ENCODE measurements at places on chromosomes 7 and 10. TPM values are rescaled to one million over a fixed set of nuclear protein-coding genes. Genes with fewer than 3 reads are reported as not detected.

GRCh38 chr10:6637053-6637452 is 57.0 kb upstream of the PRKCQ start:
- no peaks in the 10 kb centered on the region for H3K4me1 ChIP-seq
- no peak for DNase-seq
- H3K4me3 ChIP-seq: no peak overlapping the region
- no peaks in the 10 kb centered on the region for H3K27me3 ChIP-seq

DNA sequence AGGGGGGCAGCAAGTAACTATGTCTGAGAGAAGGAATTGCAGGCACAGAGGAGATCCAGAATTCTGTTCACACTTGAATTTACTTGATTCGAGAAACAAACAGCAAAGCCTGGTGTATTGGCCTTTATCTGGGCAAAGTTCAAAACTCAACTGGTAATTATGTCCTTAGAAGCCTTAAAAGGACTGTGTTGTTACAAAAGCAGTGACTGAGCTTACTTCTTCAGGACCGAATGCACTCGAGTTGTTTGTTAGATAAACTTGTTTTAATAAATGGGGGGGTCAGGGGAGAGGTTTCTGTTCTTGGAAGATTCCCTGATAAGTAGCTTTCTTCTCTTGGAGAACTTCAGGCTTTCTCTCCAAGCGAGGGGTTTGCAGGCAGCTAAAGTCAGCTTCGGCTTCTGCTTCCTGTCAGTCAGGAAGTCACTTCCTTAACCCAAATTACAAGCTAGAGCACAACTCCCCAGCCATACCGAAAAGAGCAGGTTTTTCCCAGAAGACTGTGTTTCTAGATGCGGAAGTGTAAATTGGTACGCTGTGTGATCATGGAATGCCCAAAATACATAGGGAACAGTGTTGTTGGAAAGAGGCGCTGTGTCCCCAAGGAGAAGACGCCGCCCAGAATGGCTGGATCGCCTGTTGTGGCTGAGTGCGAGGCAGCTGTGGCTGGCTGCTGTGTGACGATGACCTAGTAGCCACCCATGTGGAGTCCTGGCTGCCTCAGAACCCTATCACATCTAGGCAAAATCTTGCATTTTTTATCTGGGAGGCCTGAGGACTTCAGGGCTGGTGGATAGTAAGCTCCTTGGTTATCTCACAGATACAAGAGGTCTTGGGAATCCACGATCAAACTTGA is 110.4 kb downstream of the TCF7L2 start:
- H3K36me3 ChIP-seq: no peaks in the 10 kb centered on the region
- DNase-seq: no peak
- H3K4me1 ChIP-seq: no peaks in the 10 kb centered on the region

GRCh38 chr7:89780291-89780690 is 374.0 kb upstream of the STEAP1 start:
- H3K4me3 ChIP-seq: no peak overlapping the region
- H3K27me3 ChIP-seq: no peaks in the 10 kb centered on the region
- H3K36me3 ChIP-seq: no peaks in the 10 kb centered on the region
- H3K27ac ChIP-seq: no peak overlapping the region

DNA sequence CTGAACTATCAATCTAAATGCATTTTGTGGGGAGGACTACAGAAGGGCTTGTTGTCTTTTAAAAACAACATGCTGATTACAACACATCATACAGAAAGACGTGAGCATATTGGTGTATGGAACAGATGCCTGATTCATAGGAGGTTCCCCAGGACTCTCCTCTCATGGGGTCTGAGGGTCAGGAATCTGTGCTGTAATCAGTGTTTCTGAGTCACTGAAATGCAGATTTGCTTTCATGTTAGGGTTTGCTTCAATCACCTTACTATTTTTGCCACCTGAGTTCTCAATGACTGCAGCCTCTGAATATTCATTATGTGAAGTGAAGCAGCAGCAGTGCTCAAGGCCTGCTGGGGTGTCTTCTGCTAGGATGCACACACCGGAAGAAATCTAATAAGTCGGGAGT is 550 bp upstream of the ANK3 start:
- no peaks in the 10 kb centered on the region for H3K27me3 ChIP-seq
- no peak overlapping the region for H3K27ac ChIP-seq
- DNase-seq: no peak
- no peak overlapping the region for H3K4me3 ChIP-seq
- no peaks in the 10 kb centered on the region for H3K36me3 ChIP-seq

GRCh38 chr10:50033481-50033880 is 34.3 kb upstream of the WASHC2A start:
- no peak overlapping the region for H3K4me3 ChIP-seq
- no peak for DNase-seq
- no peak overlapping the region for H3K27ac ChIP-seq
- no peaks in the 10 kb centered on the region for H3K36me3 ChIP-seq

- H3K27ac ChIP-seq: no peak overlapping the region
- DNase-seq: no peak
- H3K4me1 ChIP-seq: peaks cover 18% of the 10 kb centered on the region
- no peaks in the 10 kb centered on the region for H3K36me3 ChIP-seq
- no peak overlapping the region for H3K4me3 ChIP-seq
- H3K27me3 ChIP-seq: no peaks in the 10 kb centered on the region
Measured at GRCh38 chr7:94513565-94513860, 3.9 kb downstream of the CASD1 start.

- H3K27ac ChIP-seq: no peak overlapping the region
- H3K4me3 ChIP-seq: no peak overlapping the region
- no peaks in the 10 kb centered on the region for H3K27me3 ChIP-seq
- peaks cover 27% of the 10 kb centered on the region for H3K4me1 ChIP-seq
Measured at GRCh38 chr10:63698787-63699150, 177.6 kb downstream of the REEP3 start.

DNA sequence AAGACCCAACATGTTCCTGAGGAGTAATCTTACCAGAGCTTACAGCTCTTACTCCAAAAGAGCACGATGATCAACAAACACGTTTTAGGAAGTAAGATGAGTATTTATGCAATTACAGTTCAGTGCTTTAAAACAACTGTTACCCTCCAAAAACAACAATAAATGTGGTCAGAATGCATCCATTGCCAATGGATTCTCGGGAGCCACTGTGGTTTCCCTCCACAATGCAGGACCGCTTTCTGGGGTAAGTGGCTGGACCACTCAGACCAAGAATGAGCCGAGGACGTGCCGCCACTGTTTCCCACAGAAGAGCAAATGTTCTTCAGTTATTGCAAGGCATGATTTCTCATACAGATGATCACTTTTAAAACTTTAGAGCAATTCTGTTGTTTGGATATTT is 232.3 kb upstream of the MKLN1 start:
- peaks cover 44% of the 10 kb centered on the region for H3K4me1 ChIP-seq
- DNase-seq: no peak
- peaks cover 4% of the 10 kb centered on the region for H3K36me3 ChIP-seq

GRCh38 chr7:22150221-22150620 is 204.5 kb upstream of the CDCA7L start:
- H3K36me3 ChIP-seq: no peaks in the 10 kb centered on the region
- no peak overlapping the region for H3K27ac ChIP-seq
- no peak for DNase-seq
- no peaks in the 10 kb centered on the region for H3K27me3 ChIP-seq
- H3K4me3 ChIP-seq: no peak overlapping the region

DNA sequence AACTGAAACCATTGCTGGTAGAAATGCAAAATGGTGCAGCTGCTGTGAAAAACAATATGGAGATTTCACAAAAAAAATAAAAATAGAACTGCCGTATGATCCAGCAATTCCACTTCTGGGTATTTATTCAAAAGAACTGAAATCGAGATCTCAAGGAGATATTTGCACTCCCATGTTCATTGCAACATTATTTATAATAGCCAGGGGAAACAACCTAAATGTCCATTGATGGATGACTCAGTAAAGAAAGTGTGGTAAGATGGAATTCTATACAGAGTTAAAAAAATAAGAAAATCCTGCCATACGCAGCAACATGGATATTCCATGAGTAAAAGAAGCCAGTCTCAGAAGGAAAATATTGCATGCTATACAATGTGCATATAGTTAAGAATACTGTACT is 290.6 kb upstream of the GHITM start:
- no peak overlapping the region for H3K4me3 ChIP-seq
- no peaks in the 10 kb centered on the region for H3K27me3 ChIP-seq
- no peaks in the 10 kb centered on the region for H3K4me1 ChIP-seq

GRCh38 chr7:45088821-45089340 is at the start of gene NACAD:
Gene NACAD, minus strand, starts transcription at chr7:45088969. Its CDS starts 75 bp downstream, at chr7:45088894.
- H3K4me3 ChIP-seq: peak within 1 kb of the TSS; percentile 43
- no peak within 1 kb of the TSS for H3K27ac ChIP-seq
- peaks cover 14% of the 10 kb centered on the region for H3K4me1 ChIP-seq
- DNase-seq: no peak
- no peaks in the 10 kb centered on the region for H3K36me3 ChIP-seq

DNA sequence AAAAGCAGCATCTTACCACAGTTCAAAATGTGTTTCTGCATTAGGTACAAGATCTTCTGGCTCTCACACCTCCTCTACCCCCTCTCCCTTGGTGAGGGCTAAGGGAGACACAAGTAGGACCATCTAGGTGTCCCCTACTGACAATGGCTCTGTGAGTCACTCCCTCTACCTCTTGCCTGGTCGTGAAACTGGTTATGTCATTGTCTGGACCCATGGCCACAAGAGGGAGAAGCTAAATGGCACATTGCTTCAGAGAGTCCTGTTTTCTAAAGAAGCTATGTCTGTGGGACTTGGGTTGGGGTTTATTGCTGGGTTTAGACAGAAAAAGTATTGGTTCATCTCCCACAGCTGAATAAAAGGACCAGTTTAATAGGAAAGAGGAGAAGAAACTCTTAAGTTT is 4.0 kb upstream of the PLXNA4 start:
- no peaks in the 10 kb centered on the region for H3K4me1 ChIP-seq
- H3K36me3 ChIP-seq: no peaks in the 10 kb centered on the region
- H3K27me3 ChIP-seq: peaks cover 27% of the 10 kb centered on the region
- no peak overlapping the region for H3K27ac ChIP-seq

DNA sequence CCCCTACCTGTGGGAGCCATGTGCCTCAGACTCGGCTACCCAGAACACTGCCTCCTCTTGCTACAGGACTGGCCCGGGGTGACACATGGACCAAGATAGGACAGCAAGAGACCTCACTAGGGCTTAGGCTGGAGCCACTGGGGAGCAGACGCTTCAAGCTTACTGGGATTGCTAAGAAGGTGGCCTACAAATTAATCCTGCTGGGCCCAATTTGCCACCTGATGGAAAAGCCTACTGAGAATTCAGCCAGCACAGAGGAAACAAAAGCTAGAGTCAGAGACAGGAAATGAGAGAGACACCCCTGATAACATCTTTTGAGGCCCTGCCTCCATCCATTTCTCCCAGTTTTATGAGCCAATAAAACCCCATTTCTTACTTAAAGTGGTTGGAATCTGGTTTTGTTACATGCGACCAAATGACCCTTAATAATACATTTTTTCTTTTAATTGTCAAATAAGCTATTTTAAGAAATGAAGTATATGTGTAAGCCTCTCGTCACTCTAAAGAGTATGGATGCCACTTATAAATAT is 282.1 kb downstream of the CXCL12 start:
- DNase-seq: no peak
- no peak overlapping the region for H3K4me3 ChIP-seq
- no peaks in the 10 kb centered on the region for H3K4me1 ChIP-seq
- no peaks in the 10 kb centered on the region for H3K36me3 ChIP-seq
- H3K27me3 ChIP-seq: no peaks in the 10 kb centered on the region
- no peak overlapping the region for H3K27ac ChIP-seq

The CCDC172 gene
- total RNA-seq: not detected

The ASIC3 gene
- 4.8 TPM for total RNA-seq

The BHLHA15 gene
- 0.92 TPM for total RNA-seq

The RBM20 gene
- not detected for total RNA-seq

The NOLC1 gene
- 45.0 TPM for total RNA-seq

The HABP2 gene
- total RNA-seq: 0.10 TPM

Data from B cell (primary cell).